ENCODE measurements at places on chromosomes 3 and 15. TPM values are rescaled to one million over a fixed set of nuclear protein-coding genes. Genes with fewer than 3 reads are reported as not detected.

GOLGA8A gene
- total RNA-seq, result 1.8 TPM

LIPC gene
- total RNA-seq, result not detected

EPHA3 gene
- total RNA-seq, result 0.78 TPM

MORC1 gene
- not detected for total RNA-seq
